CD4-positive, alpha-beta memory T cell (primary cell): ENCODE measurements at places on chromosomes 6 and 20.

- no peak for DNase-seq
Observed at GRCh38 chr6:130129762-130130246, 92.9 kb downstream of the SAMD3 start.

DNA sequence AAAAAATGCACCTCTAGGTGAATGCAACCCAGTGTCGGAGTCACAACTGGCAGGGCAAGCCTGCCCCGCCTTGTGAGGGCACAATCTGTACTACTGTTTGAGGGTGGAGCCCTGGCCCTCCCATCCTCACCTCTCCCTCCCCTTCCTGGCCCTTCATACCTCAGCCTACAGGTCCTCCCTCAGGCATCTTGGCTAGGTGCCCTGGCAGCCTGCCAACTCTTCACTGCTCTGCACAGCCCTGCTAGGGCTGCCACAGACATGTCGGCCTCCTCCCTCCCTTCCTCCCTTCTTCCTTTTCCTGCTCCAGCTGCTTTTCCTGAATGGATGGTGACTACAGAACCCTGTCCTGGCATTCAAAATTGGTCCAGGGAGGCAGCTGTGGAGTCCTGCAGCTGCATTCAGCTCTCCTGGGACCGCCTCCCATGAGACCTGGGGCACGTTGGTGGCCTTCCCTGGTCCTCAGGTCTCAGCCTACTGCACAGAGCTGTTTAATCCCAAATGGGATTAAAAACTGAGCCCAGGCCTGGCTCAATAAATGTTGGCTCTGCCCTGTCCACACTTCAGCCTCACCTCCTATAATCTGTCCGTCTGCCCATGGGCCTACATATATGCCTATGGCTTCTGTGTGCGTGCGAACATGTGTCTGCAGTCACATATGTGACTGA is 52.7 kb downstream of the CDH22 start:
- peak; percentile 16 for DNase-seq

GRCh38 chr20:19976595-19977372 is 40.4 kb upstream of the NAA20 start:
- DNase-seq: peak; percentile 37

GRCh38 chr6:100084316-100084990 is 90.4 kb upstream of the MCHR2 start:
- DNase-seq: no peak

DNA sequence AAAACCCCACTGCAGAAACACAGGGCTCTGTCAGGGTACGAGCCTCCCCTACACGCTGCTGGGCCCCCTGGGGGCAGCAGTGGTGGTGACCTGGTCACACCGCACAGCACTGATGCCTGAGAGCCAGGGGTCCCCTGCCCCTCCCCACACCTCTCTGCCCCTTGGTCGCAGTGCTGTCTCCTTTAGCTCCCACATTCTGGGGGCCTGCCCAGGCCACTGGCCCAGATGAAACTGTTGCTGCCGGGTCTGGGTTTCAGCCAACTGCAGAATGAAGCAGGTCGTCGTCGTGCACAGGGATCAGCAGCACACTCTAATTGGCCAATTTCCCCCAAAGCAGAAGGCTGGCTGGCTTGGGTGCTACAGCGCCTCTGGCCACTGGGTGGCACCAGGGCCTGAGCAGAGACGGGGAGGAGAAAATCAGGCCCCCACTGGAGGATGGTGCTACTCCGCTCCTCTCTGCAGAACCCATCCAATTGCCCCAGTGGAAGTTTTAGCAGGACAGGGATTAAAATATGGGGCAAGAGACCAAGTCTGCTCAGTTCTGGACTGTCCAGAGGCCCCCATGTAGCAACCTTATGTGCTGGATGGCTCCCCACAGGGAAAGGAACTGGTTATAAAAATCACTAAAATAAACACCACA is 26.1 kb downstream of the DIDO1 start:
- DNase-seq: peak; percentile 79

GRCh38 chr6:14283600-14284235 is 166.1 kb downstream of the CD83 start:
- DNase-seq: no peak

DNA sequence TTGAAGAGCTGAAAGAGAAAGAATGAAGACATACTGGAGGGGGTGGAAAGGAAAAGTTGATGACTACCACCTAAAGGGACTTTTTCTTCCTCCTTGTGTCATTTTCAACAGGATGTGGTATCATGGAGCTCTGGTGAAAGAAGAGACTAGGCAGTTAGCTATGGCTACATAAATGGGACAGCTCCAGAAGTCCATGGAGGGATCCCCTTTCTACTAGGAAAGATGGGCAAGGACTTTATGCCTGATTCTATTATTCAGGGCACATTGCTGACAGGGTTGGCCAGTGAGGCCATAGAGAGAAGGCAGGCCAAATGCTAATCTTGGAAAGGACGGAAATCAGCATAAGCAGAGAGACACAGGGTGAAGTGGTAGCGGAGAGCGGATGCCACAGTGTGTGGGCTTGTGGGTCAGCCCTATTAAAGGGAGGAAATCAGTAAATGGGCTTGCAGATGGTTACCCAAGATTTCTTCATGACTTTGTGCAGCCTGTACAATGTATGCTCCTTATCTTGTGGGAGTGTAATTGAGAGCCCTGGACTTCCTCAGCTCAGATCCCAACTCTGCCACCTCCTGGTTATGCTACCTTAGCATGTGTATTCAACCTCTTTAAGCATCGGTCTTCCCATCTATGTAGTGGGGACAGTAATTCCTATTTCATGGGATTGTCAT is 77.4 kb upstream of the TMEM170B start:
- peak; percentile 5 for DNase-seq

- DNase-seq: no peak
Observed at GRCh38 chr6:71277926-71278600, 10.5 kb upstream of the OGFRL1 start.

DNA sequence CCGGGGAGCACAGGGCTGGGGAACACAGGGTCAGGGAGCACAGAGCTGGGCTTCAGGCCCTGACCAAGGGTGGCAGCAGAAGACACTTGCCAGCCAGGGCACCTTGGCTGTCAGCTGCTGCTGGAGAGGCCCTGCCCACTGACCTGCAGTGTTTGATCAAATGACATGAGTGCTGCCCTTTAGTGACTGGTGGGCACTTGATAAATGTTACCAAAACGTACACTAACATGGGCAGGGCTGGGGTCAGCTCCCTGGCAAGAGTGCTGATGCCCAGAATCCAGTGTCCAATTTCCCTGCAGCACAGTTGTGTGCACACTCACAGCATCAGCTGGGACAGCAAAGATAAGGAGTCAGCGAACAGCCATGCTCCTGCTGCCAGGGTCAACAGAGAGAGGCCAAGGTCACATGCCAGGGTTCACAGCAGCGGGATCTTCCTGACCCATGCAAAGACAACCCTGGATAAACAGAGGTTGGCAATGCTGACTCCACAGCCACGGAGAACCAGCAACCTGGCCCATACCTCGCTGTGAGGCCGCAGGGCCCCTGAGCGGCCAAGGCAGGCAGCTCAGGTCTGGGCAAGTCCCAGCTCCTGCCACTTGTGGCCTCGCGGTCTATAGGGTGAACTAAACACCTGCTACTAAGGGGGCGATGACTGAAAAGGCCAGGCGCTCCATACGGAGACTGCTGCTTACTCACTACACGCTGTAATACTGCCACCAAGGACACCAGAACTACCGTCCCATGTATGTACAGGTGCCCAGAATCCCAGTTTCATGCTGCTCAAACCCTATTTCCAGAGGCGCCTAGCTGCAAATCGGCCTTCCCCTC is 46.3 kb downstream of the NINL start:
- DNase-seq: no peak

- DNase-seq: no peak
Observed at GRCh38 chr6:18990059-18990978, 603.2 kb downstream of the RNF144B start.

DNA sequence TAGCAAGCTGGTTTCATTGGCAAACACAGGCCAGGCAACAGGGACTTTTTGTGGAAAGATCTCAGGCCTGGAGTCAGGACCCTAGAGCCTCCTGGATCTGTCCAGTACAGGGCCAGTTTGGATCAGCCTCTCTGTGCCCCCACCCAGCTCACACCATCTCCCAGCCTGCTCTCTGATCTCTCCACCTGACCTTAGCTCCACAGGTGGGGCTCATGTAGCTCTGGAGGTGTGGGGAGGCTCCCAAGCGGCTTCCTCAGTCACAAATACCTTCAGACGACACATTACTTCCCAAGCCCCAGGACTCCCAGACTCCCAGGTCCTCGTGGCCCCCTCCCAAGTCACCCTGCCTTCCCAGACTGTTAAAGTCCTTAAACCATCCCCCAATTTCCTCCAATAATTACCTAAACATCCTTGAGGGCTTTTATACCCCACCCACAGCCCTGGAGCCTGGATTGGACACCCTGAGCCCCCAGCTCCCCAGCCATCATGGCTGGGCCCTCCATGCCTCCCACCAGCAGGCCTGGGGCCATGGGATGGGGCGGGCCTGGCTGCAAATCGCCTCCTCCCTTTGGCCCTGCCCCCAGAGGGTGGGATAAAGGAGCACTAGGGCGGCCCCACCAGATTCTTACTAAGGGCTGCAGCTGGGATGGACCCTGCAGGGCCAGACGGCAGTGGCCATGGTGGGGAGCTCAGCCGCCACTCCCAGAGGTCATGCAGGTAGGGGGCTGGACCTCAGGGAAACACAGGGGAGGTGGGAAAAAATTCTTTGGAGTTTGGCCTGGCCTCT is 15.9 kb upstream of the FANCE start:
- no peak for DNase-seq

DNA sequence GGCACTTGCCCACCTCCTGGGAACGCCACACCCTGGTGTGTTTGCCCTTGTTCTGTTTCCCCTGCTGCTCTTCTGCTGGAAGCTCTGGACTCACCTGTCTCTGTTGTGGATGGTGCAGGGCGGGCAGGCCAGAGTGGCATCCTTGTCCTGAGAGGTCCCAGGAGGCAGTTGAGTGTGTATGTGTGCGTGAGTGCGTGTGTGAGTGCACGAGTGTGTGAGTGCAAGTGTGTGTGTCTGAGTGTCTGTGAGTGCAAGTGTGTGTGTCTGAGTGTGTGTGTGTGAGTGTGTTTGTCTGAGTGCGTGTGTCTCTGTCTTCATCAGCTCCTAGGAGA is 12.2 kb downstream of the IGF2R start:
- no peak for DNase-seq

- DNase-seq: no peak
Observed at GRCh38 chr20:55961376-55962330, 43.7 kb downstream of the CBLN4 start.

- DNase-seq: no peak
Observed at GRCh38 chr6:113980937-113981554, 10.1 kb upstream of the HDAC2 start.

GRCh38 chr6:130717657-130718056 is 109.5 kb upstream of the SMLR1 start:
- DNase-seq: peak; percentile 22

- DNase-seq: no peak
Observed at GRCh38 chr6:110643175-110643574, 166.8 kb upstream of the SLC22A16 start.

DNA sequence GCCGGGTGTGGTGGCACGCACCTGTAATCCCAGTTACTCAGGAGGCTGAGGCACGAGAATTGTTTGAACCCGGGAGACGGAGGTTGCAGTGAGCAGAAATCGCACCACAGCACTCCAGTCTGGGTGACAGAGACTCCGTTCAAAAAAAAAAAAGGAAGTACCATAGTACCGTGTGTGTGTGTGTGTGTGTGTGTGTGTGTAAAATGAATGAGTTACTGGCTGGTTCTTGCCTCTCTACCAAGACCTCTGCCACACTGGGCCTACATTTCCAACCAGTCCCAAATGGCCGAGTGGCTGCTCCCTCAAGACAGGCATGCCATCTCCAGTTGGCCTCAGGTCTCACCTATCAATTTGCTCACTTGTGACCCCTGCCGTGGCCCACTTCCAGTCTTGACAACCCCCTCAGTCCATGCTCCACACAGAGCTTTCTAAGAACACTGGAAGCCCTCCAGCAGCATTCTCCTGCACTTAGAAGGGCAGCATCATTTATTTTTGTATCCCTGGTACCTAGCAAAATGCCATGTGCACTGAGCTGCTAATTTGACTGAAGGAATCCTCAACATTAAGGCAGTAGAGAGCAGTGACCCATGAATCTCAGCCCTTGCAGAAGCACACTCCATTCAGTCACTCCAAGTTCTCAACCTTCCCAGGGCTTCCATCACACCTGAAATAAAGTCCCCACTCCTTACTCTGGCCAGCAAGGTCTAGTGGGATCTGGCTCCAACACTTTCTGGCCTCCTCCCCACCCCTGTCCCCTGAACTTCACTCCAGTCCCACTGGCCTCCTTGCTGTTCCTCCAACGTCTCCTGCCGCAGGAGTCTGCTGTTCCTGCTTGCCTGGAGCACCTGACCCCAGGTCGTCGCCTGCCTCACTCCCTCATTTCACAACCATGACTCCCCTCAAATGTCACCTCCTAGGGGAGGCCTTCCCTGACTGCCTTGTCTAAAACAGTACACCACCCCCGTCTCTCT is 29.9 kb downstream of the COX4I2 start:
- no peak for DNase-seq

DNA sequence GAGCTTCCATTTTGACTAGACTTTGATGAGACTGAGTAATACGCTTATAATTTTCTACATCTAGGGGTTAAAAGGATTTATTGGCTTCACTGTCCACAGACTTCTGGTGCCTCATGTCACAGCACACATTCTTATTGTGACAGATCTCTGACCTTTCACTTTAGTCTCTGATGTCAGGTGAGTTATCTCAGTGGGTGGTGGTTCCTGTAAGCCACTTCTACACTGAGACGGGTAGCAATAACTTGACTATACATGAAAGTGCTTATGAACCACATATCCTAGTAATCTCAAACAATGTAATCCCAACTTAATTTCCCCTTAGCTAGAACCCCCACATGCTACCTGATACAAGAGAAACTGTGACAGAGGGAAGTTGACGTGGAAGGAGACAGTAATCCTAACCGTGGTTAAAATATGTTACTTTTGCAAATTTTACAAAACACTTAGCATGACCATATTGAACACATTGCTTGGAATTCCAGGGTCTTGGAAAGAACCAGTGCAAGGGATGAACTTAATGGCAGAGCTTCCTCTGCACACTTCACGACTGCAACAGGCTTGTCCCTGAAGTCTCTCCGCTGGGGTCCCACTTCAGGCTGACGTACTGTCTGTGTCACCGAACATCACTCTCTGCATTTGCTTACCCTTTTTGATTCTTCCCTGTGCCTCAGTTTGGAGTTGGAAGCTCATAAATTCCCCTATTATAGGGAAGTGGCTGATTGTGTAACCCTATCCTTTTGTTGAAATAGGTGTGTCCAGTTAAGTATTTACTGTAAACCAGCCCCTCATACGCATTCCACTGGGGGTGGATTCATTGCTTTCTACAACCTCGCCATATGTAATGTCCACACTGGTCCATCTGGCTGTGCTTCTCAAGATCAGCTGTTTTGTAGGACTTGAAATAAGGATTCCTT is 6.4 kb upstream of the TRIM40 start:
- DNase-seq: no peak

GRCh38 chr6:47152666-47153403 is 110.7 kb upstream of the ADGRF1 start:
- DNase-seq: no peak

DNA sequence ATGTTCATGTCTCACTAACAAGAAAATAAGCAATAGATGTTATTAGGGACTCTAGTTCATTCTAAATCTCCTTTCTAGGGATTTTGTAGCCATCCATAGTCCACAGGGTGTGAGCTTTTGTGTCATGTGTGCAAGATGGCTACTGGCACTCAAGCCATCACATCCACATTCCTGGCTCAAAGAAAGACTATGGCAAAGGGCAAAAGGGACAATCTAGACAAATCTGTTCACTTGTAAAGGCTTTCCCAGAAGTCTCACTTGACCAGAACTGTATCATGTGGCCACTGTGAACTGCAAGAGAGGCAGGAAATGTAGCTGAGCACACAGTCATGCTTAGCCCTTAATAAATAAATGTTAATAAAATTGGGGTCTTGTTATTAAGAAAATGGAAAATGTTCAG is 212.6 kb upstream of the EXOC2 start:
- no peak for DNase-seq

GRCh38 chr6:2221726-2222274 is 23.6 kb downstream of the GMDS start:
- DNase-seq: no peak
